ENCODE measurements at places on chromosomes 6 and 20.

- no peak for DNase-seq
Measured at GRCh38 chr6:29419516-29419915, 4.8 kb downstream of the OR12D1 start.

GRCh38 chr20:44354979-44355497 is 461 bp upstream of the HNF4A start:
- no peak for DNase-seq

DNA sequence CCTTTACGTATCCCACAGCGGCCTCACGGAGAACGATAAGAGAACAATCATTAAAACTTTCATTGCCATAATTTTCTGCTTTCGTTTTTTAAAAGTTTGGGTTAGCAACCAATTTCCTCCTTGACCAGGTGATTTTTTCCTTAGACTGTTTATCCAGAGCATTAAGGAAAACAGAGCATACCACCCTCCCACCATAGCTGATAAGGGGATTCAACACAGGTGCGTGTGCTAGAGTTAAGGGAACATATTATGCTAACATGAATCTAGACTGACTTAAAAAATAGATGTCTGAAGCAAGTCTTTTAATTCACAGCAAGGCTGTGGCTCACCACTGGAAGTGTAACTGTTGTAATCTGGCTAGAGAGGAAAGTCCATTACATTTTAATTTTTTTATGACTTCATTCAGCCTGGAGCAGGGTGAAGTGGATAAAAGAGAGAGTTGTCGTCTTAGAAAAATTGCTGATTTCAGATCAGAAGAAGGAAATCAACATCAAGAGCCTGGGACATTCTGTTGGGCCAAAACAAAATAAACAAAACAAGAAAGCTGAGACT is 5.5 kb upstream of the SLC22A2 start:
- no peak for DNase-seq

DNA sequence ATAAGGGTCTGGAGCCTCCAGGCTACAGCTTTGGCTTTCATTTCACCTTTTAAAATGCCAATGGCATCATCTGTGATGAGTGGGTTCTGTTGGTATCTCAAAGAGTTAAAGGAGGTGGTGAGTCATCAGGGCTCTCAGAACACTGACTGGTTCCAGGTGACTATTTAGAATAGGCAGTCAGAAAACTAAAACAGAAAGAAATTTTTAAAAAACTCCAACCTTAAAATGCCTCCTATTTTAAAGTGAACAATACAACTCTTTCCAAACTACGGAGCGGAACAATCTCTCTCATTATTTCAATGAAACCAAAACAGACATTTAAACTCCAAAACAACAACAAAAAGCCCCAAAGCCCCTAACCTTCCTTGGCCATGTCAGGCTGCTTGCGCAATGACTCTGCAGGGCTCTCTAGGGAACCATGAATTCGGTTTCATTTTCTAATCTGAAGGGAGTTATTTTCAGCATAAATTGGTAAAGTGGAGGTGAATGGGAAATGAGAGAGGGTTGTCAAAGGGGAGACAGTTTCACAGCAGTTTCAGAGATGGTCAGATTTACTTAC is 194.9 kb downstream of the KIF6 start:
- no peak for DNase-seq

- DNase-seq: no peak
Measured at GRCh38 chr6:62805431-62805830, 405.8 kb upstream of the FKBP1C start.

DNA sequence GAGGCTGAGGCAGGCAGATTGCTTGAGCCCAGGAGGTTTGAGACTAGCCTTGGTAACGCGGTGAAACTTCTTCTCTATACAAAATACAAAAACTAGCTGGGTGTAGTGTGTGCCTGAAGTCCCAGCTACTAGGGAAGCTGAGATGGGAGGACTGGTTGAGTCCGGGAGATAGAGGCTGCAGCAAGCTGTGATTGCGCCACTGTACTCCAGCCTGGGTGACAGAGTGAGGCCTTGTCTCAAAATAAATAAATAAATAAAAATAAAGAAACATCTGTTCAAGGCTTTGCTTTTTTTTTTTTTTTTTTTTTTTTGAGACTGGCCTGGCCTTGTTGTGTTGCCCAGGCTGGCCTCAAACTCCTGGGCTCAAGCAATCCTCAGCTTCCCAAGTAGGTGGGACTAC is 23.7 kb upstream of the SLC23A2 start:
- no peak for DNase-seq

GRCh38 chr6:76381612-76382011 is 309.1 kb upstream of the IMPG1 start:
- no peak for DNase-seq

DNA sequence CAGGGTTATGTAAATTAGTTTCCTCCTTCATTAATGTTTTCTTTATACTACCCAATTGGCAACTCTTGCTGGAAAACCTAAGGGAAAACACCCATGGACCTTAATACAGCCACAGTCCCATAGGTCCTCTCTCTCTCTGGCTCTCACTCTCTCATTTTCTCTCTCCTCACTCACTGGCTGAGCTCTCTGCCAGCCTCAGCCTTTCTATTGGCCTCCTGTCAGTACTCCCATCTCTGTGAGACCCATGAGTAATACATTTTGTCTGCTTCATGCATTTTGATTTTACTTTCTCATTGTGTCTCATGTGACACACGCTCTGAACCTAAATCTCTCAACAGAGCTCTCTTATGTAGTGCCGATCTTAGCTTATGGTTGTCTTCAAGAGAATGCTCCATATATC is 907.5 kb downstream of the C6orf118 start:
- no peak for DNase-seq

GRCh38 chr6:108323710-108324466 is 29.0 kb downstream of the AFG1L start:
- DNase-seq: no peak
